COR-L47 (cell line): ENCODE measurements at places on chromosomes 12 and 14.

- no peak for DNase-seq
Measured at GRCh38 chr12:53775478-53776145, 23.8 kb upstream of the CISTR start.

DNA sequence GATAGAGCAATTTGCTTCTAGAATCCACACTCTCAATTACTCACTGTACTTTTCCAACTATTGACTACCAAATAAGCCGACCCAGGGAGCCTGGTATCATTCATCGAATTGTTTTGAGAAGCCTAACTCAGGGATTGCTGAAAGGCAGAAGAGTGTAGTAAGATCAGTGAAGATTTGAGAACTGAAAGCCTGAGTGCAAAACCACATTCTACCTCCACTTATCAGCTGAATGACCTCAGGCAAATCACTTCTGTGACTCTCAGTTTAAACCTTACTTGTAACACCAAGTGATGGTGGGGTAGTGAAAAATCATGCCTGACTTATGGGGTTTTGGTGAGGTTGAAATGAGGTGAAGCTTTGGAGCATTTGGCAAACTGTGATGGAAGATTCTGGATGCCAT lies 126.1 kb upstream of the MAX start:
- no peak for DNase-seq

DNA sequence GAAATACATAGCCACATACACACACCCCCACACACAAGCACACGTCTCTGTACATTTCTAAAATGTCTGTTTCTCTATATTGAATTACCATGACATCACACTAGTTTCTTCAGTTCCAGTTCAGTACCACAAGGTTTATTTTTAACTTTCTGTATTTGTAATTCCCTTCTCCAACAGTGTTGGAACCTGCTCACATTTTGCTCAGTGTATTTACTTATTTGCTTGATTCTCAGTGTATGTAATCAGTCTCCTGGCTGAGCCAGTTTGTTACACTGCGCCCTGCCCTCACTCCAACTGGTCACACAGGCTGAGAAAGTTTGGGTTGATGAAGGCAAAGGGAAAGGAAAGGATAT lies 67.1 kb downstream of the MON2 start:
- DNase-seq, result no peak

- DNase-seq, result no peak
Measured at GRCh38 chr14:65738339-65738738, 325.8 kb downstream of the FUT8 start.

DNA sequence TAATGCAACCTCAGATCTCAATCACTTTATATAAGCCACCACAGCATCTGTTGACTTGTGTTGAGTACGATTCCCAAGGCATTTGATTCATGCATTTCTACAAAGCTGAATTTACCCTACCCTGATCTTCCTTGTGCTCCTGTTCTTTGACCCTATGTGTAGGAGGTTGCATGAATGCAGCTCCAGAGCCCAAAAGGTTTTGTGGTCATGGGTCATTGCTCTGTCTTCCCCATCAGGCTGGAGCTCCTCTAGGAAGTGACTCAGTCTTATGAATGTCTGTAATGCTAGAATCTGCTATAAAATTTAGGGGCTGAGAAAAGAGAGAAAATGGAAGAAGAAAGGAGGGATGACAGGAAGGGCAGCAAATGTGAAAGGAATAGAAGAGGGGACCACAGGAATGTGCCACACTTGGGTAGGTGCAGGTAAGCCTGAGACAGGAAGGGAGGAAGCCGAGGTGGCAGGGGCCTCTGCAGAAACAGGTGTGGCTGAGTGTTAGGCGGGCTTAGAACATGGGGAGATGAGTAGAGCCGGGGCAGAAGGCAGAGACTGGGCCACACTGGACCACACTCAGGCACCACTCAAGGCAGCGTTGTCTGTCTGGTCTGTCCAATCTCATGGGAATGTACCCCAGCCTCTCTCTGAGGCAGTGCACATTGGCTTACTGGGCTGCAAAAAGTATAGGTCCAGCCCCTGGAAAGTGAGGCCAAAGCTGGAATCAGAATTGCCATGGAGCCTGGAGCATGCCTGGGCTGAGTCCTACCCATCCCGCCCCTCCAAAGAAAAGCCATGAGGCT lies 334.1 kb downstream of the BCL11B start:
- no peak for DNase-seq

DNA sequence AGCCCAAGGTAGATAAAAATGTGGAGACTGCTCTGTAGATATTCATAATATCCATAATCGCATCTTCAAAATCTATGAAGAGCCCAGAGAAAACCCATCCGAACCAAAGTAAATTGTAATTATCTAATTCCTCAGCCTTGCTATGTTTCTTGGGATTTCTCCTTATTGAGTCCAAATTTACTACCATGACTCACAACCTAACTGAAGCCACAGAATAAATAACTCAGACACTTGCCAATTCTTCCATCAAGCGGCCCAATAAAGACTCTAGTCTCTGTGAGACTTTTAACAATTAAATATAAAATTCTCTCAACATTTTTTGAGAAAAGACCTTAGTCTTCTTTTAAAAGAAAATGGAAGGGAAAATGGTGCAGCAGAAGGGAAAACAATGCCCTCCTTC lies 409.8 kb downstream of the DAD1 start:
- no peak for DNase-seq

DNA sequence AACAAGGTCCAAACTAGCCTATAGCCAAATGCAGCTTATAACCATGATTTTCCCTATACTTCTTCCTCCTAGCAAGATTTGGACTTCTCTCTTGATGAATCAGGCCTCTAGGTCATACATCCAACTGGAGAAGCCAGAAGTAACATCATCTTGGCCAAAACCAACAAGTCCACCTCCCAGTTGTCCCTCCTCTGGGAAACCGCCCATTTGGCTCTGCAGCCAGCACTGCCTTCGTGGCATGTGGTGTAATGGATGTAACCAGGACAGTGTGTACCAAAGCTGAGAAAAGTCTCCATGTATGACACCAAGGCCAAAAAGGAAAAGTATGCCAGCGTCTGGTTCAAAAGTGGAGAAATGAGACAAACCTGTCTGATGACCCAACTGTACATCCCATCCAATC lies 59.3 kb upstream of the VASH1 start:
- DNase-seq, result no peak

GRCh38 chr12:56679883-56680575 lies 8.1 kb downstream of the PTGES3 start:
- DNase-seq, result no peak

DNA sequence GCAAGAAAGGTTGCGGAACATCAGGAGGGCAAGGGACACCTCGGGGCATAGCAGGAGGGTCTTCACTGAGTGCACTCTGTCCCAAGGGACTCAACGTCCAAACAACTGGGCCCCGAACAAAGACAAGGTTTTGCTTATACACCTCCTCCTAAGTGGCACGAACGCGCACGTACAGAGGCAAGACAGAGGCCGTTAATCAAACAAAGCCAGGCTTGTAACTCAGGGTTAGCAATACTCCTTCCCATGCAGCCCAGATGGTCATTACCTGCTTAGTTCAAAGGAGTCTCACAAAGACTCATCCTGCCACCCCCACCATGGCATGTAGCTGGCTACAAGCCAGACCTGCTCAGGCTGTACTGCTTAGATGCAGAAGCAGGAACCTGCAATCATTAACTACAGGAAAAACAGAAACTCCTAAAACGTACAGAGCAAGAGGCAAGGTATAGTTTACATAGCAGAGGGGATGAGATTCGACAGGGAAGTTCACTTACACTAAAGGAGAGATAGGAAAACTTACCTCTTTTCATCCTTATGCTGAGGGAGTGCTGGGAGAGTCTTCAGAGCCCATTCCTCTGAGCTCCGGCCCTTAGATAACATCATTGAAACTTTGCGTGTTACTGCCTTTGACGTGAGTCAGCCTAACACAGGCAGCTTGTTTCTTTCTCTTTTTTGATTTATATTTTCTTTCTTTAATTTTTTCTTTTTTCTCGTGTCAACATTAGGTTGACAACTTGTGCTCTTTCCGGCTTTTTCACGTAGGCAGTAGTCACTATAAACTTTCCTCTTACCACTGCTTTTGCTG lies 1319.1 kb downstream of the TMEM121 start:
- DNase-seq, result peak; percentile 27

GRCh38 chr14:62315631-62316030 lies 553.4 kb downstream of the SNAPC1 start:
- no peak for DNase-seq

GRCh38 chr14:105316577-105316941 lies 2.0 kb downstream of the PACS2 start:
- no peak for DNase-seq

DNA sequence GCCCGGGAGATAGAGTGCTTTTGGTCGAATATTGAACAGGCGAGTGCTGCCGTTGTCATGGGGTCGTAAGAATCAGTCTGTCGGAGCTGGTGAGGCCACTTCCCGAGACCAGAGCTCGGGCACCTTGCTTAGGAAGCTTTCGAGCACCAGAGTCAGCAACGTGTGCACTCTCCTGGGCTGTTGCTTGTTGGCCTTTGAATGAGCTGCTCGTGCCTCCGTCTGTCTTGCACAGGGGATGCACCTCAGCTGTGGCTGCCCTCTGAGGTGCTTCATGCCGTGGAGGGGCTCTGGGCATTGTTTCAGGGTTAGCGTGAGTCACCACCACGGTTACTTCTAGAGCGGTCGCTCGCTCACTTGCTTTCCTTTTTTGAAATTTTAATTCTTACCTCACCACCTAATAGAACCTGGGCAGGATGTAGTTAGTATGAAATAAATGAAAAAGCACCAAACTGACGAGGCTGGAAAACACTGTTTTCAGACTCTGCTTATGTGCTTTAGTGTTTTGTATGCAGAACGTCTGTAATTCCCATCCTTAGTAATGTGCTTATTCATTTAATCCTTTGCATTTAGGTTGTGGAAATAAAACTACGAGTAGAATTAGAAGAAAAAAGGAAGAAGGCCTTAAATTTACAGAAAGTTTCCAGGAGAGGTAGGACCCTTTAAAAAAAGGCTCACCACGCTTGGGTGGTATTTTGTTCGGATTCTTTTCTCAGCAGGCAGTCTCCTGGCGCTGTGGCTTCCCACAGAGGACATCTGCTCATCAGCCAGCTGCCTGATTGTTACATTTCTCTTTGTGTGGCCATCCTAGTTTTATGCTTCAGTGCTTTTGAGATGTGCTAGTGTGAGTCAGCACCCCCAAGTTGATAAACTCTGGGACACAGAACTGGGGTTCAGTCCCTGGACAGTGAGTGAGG lies 40.6 kb downstream of the EP400 start:
- peak; percentile 53 for DNase-seq

DNA sequence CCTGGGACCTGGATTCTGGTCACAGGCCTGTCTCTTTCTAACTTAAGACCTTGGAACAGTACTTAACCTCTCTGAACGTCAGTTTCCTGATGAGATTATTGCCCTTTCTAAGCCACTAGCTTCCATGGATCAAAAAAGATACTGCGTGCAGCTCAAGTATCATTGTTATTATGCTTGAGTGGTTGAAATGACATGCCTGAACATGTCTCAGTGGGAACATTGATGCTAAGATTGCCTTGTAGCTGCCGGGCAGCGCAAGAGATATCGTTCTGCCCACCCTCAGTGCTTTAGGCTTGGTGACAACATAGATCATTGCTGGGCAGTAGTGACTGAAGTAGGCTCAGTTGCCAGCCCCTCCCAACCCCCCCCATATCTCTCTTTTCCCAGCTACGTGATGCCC lies 131.9 kb downstream of the SMOC1 start:
- DNase-seq, result no peak

GRCh38 chr14:56117765-56118610 lies at the start of gene PELI2:
Gene PELI2, plus strand, starts transcription at chr14:56118411. Its CDS starts 250 bp downstream, at chr14:56118661.
- peak; percentile 79 for DNase-seq

- DNase-seq, result no peak
Measured at GRCh38 chr12:64894827-64895475, 70.5 kb downstream of the TBC1D30 start.

DNA sequence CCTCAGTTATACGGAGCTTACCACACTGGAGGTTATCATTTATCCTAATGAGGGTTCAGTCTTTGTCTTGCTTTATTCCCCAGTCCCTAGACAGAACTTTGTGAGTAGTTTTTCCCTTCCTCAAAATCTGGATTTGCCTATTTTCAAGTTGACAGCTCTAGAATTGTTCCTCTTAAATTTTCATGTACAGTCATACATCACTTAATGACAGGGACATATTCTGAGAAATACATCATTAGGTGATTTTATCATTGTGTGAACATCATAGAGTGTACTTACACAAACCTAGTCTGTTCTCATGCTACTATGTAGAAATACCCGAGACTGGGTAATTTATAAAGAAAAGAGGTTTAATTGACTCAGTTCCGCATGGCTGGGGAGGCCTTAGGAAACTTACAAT lies 3.1 kb downstream of the PRKAB1 start:
- DNase-seq, result no peak

GRCh38 chr12:38142974-38143373 lies 173.6 kb upstream of the ALG10B start:
- no peak for DNase-seq

- DNase-seq, result no peak
Measured at GRCh38 chr14:96280104-96280503, 24.1 kb downstream of the BDKRB1 start.

- DNase-seq, result no peak
Measured at GRCh38 chr14:31994391-31995033, 82.6 kb upstream of the ARHGAP5 start.

- DNase-seq, result no peak
Measured at GRCh38 chr14:99128185-99128584, 143.8 kb downstream of the BCL11B start.

DNA sequence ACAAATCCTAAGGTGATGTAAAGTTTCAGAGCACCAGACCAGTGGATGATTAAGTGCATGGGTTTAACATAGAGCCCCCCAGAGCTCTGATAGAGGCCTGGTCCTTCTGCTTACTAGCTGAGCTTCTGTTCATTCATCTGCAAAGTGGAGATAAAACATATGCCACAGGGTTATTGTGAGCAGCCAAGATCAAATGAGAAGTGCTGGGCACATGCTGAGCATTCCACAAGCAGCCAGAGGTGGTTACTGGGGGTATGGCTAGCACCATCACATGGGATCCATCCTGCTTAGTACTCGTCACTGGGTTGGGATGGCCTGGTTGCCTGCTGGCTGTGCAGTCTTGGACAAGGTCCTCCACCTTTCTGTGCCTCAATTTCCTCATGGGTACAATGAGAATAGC lies 18.0 kb upstream of the SMUG1 start:
- no peak for DNase-seq

DNA sequence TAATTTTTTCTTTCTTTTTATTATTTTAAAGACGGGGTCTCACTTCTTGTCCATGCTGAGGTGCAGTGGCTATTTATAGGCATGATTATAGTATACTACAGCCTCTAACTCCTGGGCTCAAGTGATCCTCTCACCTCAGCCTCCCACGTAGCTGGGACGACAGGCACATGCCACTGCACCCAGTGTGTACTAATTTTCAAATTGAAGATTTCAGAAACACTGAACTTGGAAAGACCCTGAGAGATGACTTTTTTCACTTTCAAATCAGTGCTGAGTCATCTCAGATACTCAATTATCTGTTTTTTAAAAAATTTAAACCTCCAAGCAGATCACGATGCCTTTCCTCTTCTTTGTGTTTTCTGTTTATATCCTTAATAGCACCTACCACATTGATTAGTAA lies 53.7 kb upstream of the COCH start:
- DNase-seq, result no peak
